ENCODE measurements at places on chromosomes 13 and 19.

DNA sequence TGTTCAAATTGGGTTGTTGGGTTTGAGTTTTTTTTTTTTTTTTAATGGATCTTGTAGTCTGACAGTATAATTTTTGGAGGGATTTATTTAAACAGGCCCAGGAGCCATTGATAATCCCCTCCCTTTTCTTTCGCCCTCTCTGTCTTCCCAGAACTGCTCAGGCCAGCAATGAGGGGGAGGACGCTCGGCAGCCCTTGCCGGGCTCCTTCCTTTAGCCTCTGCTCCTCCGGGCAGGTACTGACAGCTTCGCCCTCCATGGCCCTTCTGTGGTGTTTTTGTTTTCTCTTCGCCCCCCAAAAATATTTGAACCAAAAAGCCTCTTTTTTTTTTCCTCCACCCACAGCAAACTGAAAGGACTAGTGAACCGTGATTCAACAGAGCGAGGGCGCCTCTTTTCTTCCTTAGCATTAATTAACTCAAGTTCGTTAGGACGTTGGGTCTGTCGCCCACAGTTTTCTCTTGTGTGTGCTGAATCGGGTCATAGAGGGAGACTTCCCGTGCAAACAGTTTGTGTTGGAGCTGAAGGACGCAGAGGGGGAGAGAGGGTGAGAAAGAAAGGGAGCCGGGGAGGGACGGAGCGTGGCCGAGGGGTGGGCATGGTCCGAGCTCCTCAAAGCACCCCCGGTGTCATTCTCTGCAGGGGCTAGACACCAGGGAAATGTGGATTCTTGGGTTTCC lies 21.5 kb downstream of the NFIX start:
- no peak for DNase-seq

- no peak for DNase-seq
Observed at GRCh38 chr13:54611390-54611789, 1582.8 kb downstream of the OLFM4 start.

DNA sequence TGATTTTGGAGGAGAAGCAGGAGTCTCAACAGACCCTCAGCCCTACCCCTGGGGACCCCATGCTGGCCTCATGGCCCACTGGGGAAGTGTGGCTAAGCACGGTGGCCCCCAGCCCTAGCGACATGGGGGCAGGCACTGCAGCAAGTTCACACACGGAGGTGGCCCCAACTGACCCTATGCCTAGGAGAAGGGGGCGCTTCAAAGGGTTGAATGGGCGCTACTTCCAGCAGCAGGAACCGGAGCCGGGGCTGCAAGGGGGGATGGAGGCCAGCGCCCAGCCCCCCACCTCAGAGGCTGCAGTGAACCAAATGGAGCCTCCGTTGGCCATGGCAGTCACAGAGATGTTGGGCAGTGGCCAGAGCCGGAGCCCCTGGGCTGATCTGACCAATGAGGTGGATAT lies 14.9 kb downstream of the NCAN start:
- no peak for DNase-seq

- no peak for DNase-seq
Observed at GRCh38 chr19:40213882-40214570, 4.2 kb downstream of the TTC9B start.

- DNase-seq = no peak
Observed at GRCh38 chr13:79658333-79658975, 177.5 kb downstream of the NDFIP2 start.

- no peak for DNase-seq
Observed at GRCh38 chr13:109211616-109212015, 574.8 kb downstream of the IRS2 start.

GRCh38 chr19:48400018-48400742 lies 6.7 kb downstream of the GRIN2D start:
- peak; percentile 26 for DNase-seq

GRCh38 chr13:104206450-104207044 lies 1140.3 kb upstream of the SLC10A2 start:
- no peak for DNase-seq

DNA sequence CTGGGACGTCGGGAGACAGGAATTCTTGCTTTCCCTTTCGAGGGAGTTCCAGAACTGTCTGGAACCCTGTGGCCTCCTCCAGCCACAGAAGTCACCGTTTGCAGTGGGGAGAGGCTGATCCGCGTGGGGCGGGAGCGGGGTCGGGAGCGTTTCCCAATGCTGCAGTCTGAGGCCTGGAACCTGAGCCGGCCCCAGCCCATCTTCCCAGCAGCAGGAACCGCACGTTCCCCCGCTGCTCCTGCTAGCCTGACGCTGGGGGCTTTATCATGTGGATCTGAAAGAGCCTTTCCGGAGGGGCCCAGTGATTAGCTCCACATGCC lies 13.4 kb downstream of the DPP9 start:
- no peak for DNase-seq

DNA sequence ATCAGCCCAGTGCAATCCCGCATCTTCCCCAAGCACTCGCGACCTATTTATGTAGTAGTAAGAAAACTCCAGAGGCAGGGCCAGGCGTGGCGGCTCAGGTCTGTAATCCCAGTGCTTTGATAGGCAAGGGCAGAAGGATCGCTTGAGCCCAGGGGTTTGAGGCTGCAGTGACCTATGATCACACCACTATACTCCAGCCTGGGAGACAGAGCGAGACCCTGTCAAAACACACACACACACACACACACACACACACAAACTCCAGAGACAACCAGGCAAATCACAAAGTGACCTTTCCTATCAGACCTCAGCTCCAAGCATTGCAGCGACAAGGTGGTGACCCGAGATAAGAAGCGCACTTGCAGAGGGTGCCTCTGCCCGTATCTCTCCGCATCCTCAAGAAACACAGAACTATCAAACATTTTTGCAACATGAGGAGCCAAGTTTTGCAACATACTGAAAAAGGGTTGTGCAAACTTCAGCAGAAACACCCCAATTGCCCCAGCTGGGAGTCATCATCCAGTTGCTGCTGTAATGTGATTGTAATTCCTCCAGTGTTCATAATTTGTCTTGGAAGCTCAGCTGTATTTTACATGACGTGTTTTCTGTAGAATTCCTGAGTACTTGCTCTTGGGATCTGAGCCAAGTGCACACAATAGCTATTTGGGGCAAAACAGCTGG lies 8.7 kb upstream of the KLF2 start:
- DNase-seq = no peak

- no peak for DNase-seq
Observed at GRCh38 chr19:21492947-21493906, 12.2 kb upstream of the ZNF429 start.

DNA sequence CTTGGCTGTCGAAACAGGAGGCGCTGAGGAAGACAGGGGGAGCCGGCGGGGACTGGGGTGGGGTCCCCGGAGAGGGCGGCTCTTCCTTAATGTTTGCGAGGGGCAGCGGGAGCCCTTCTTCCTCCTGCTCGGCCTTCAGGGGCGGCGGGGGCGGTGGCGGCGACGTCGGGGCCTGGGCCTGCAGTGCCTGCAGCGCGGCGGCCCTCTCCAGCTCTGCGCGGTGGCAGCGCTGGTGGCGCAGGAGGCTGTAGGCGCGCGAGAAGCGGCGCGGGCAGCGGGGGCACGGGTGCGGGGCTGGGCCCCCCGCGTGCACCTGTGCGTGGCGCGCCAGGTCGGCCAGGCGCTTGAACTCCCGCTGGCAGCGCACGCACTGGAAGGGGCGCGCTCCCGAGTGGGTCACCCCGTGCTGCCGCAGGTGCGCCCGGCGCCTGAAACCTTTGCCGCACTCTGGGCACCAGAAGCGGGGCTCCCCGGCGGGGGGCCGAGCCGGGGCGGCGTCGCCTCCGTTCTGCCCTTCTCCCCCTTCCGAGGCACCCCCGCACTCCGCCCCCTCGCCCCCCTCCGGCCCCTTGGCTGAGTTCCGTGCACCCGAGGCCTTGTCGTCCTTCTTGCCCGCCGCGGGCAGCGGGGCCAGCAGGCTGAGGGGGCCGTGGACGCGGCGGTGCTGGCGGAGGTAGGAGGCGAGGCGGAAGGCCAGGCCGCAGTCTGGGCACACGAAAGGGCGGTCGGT lies 2.5 kb downstream of the ZNF579 start:
- DNase-seq = no peak

DNA sequence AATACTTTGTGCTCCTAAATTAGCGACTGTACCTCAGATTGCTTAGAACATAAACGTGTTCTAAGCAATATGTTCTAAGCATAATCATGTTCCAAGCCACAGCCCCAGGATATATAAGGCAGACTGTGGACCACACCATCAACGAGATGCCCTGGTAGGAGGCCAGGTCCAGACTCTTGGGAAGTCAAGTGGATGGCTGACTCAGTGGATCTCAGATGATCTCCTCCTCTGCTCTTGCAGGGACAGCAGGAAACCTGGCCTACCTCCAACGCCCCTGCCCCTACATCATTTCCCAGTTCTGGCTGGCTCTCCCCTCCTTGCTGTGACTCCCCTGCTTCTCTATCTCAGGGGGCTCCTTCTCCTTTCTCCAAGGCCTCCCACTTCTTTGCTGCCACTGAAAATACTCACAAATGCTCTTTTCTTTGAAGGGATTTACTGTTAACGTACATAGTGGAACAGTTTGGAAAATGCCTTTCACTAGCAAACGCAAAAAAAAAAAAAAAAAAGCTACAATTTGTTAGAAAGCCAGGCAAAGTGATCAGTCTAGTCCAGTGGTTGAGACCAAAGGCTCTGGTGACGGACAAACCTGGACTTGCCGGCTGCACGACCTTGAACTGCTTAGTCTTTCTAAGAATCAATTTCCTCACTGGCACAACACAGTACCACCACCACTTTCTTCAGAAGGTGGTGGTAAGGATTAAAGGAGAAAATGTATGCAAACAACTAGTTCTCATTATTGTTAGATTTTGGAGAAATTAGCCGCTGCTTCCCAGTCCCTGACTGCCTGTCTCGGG lies 3.0 kb downstream of the TMTC4 start:
- DNase-seq = no peak

DNA sequence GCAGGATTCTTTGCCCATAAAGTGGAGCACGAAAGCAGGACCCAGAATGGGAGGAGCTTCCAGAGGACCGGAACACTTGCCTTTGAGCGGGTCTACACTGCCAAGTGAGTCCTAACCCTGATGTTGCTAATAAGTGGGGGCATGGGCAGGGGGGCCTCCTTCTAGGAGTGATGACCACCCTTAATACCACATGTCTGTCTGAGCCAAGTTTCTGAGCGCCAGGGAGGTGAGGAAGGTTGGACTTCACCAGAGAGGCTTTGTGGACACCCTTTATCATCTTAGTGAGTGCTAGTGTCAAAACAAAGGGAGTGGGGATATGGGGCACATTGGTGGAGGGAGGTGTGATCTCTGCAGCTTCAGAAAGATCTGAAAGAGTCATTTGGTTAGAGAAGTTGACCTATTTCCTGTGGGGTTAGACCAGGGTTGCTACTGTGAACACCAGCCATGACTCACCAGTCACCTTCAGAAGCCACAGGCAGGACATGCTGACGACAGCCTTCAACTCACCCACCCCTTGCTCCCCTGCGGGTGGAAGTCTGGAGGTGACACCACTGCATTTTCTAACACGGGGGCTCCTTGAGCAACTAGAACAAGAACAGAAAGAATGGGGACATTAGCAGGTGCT lies 8.8 kb downstream of the ALOX5AP start:
- peak; percentile 33 for DNase-seq

DNA sequence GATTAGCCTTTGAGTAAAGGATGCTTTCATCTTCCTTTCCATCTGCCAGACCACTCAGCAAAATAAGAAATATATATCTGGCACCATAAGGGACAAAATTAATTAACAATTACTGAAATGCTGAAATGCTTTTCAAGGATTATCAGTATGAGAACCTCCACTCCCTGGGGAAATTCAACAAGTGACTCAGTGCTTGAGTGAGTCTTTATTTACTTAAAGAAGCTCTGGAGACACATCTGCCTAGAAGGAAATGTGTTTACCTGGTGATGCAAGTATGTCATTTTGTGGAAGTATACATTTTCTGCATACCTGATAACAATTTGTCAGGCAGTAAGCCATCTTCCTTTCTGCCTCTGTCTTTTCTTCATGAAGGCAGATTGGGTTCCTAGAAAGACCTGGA lies 23.4 kb downstream of the ZNF560 start:
- DNase-seq = no peak

DNA sequence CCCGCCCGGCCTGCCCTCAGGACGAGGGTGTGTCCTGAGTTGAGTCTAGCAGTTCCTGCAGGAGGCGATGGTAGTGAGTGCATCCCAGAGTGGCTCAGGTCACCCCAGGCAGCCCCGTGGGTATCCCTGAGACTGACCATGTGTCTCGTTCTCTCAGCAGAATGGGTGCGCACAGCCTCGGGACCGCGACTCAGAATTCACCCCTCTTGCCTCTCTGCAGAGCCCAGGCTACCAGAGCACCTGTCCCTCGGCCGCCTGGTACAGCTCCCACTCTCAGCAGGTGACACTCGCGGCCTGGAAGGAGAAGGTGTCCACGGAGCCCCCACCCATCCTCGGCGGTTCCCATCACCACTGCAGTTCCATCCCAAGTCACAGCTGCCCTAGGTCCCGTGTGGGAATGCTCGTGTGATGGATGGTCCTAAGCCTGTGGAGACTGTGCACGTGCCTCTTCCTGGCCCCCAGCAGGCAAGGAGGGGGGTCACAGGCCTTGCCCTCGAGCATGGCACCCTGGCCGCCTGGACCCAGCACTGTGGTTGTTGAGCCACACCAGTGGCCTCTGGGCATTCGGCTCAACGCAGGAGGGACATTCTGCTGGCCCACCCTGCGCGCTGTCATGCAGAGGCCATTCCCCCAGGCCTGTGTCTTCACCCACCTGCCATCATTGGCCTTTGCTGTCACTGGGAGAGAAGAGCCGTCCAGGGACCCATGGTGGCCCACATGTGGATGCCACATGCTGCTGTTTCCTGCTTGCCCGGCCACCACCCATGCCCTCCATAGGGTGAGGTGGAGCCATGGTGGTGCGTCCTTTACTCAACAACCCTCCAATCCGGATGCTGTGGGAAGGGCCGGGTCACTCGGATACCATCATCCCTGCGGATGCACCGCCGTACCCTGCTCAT lies 87.1 kb upstream of the MCF2L start:
- no peak for DNase-seq

DNA sequence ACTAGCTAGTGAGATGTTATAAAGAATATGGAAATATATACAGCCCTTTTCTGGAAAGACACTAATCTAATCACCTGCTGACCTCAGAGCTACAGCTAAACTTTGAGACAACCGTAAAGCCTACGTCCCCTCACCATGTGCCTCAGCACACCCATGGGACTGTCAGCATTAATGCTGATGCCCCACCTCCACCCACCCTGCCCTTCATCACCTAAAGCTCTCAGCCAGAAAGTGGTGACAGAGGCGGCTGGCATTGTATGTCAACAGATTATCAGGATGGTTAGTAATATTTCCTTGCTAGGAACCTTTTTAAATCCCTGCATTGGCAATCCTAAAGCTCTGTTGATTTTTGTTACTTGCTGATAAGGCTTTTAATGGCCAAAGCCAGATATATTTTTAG lies 1177.9 kb downstream of the DIAPH3 start:
- no peak for DNase-seq

- DNase-seq = no peak
Observed at GRCh38 chr13:41700790-41701310, 243.5 kb downstream of the RGCC start.

DNA sequence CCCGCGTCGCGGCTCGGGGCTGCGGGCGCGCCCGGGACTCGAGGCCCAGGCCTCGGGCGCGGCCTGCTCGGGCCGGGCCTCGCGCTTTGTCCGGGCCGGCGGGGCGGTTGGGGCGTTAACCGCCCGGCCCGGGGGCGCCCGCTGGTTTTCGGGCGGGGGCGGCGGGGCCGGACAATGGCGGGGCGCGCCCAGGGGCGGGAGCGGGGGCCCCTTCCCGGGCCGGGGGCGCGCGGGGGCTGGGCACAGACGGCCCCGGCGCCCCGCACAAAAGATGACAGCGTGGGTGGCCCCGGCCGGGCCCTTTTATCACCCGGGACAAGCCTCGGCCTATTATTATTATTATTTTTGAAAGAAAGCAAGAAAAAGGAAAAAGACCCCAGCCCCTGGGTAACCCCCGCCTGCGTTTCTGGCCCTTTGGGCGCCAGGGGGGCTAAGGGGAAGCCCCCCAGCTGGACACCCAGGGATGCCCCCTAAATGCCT lies 419 bp downstream of the KDM4B start:
- DNase-seq = no peak

All from stimulated activated naive CD4-positive, alpha-beta T cell (primary cell).